ENCODE measurements at places on chromosomes 5 and 9.

DNA sequence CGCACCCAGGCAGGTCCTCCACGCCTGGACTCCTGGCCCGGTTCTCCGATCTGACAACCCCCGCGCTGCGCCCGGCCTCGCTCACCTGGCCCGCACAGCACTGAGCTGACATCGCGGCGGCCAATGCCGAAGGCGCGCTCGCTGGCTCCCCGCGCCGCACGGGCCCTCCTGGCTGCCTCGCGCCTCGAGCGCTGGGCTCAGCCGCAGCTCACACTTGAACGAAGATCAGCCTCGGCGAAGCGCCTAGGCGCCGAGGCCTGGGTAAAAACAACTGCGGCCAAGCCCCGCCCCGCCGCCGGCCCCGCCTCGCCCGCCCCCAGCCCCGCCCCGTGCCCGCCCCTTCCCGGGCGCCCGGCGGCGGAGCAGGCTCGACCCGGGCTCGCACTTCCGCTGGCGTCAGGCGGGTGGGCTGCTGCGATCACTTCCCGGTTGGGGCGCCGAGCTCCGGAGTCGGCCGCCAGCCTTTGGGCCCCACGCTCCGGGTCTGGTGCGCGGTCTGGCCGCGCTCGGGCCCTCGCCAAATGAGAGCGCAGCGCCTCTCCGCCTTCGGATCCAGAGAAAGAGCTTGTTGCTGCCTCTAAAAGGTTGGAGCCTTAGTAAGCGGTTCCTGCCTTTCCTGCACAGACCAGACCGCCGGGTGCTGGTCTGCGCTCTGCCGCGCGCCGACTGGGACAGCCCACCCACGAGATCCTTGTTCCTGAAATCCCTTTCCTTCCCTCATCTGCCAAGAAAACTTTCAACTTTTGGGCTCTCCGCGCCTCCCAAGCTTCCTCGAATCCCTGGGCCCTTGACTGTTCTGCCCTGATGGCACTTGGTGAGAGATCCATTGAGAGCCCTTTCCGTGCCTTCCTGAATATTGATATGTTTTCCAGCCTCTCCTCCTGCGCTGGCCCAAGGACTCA is at the start of gene SERINC5:
Gene SERINC5 (minus strand): TSS at position 238 of the 902 bp plus-strand sequence. CDS start 126 bp downstream, at position 112.
- peak; percentile 86 for DNase-seq

GRCh38 chr5:72662305-72662704 is 154.2 kb upstream of the TNPO1 start:
- no peak for DNase-seq

DNA sequence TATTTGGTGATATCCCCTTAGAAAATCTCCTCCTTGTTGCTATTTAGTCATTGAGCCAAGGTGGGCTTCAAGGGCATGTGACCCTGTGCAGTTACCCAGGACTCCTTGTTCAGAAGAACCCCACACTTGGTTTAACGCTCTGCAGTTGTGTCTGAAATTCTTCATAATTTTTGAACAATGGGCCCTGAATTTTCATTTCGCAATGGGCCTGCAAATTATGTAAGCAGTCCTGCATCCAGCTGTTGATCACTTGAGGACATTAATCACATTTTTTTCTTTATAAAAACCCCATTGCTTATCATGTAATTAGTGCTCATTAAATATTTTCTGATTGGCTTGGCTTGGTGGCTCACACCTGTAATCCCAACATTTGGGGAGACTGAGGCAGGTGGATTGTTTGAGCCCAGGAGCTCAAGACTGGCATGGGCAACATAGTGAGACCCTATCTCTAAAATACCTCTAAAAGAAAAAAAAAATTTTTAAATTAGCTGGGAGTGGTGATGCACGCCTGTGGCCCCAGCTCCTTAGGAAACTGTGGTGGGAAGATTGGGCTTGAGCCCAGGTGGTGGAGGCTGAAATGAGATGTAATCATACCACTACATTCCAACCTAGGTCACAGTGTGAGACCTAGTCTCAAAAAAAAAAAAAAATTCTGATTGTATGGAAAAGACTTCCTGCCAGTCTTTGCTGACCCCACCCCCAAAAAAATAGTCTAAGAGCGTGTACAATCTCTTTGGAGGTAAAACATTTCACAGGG is 194.2 kb upstream of the HAPLN1 start:
- no peak for DNase-seq

DNA sequence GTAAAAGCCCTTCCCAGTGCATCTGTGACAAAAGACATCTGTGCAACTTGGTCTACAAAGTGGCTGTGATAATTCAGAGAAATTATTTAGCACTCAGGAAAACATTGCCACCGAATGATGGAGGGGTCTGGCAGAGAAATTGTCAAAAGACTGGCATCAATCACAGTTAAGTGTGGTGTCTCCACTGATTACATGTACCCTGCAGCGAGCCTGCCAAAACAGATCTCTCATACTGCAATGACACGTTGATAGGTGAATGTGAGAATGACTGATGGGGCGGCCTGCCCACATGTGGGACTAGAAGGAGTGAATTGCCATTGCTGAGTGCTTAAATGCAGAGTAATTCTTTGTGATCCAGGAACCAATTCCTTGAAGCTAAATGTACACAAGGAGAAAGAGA is 136.4 kb upstream of the PCSK5 start:
- no peak for DNase-seq

- DNase-seq: no peak
These were observed 11.7 kb downstream of the CAVIN4 start for GRCh38 chr9:100589582-100589981.

- DNase-seq: no peak
These were observed 13.6 kb downstream of the SLF1 start for GRCh38 chr5:94632024-94632423.

DNA sequence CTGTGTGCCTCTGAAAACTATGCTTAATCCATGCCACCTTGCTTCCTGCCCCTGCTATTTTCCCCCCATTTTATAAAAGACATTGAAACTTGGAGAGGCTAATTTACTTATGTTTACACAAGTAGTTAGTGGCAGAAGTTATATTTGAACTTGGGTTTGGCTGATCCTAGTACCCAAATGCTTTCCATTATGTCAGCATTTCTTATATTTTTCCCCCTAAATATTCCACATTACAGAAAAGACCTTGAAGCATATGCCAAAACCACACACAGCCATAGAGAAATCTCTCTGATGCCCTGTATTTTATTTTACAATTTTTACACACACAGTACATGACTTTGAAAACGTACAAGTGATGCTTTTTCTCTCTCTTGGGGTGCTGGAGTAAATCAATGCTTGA is 11.2 kb downstream of the C1QTNF2 start:
- DNase-seq: no peak

- no peak for DNase-seq
These were observed 15.8 kb upstream of the PTPN3 start for GRCh38 chr9:109513871-109514270.

- DNase-seq: peak; percentile 89
These were observed at the start of gene TMED9 for GRCh38 chr5:177592010-177592834. Gene TMED9 (plus strand): TSS chr5:177592203. CDS start chr5:177592215, 12 bp downstream.

- DNase-seq: no peak
These were observed 22.3 kb downstream of the PDE8B start for GRCh38 chr5:77232574-77233358.

DNA sequence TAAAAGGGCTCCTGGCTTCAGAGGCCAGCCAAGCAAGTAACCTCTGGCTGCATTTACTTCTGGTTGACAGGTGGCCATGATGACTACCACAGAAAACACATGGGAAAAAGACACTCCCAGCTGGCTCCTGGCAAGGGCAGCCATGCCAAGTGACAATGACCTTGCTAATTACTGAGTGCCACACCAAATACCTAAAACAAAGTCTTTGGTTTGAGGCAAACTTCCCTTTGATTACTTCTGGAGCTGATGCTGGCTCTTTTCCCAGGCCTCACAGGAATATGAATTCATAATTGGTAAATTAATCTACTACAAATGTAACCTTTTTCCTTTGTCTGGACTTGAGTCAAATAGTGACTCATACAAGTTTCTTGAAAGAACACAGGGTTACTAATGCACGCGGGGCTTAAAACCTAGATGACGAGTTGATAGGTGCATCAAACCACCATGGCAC is 61.0 kb downstream of the LPAR1 start:
- DNase-seq: no peak

GRCh38 chr5:89338935-89339334 is 456.0 kb upstream of the MEF2C start:
- DNase-seq: no peak

DNA sequence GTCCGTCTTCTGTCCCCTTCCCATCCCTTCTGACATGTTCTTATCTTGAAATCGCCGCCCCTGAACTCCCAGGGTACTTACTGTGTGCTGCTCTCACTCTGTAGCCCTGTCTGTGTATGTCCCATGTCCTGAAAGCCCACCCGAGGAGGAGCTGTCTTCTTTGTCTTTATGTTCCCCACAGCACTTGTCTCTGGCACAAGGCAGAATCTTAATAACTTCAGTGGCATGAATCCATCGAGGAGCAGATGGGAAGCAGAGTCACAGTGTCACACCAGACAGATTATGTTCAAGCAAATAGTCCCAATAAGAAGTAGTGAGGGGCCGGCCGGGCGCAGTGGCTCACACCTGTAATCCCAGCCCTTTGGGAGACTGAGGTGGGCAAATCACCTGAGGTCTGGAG is 29.7 kb upstream of the LTC4S start:
- no peak for DNase-seq

DNA sequence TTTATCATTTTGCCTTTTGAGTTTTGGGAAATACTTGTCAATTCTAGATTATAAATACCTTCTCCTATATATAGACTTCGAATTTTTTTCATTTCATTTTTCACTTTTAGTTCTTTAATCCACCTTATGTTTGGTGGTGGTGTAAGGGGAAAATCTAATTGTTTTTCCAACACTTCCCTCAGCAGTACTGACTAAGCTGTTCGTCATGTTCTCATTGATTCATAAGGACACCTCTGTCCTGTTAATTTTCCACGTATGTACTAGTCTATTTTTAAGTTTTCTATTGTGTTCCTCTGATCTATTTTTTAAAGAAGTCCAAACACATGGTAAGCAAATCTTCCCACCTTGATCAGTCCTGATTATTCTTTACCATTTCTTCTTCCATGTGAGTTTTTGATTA is 254.2 kb downstream of the SYK start:
- no peak for DNase-seq

GRCh38 chr5:168816661-168817060 is 237.5 kb upstream of the PANK3 start:
- no peak for DNase-seq

GRCh38 chr5:59390989-59391388 is 502.5 kb downstream of the PDE4D start:
- no peak for DNase-seq

GRCh38 chr9:130045725-130046450 is 2.9 kb upstream of the FNBP1 start:
- DNase-seq: no peak

- no peak for DNase-seq
These were observed 1.2 kb upstream of the OMD start for GRCh38 chr9:92425474-92425873.

- no peak for DNase-seq
These were observed 12.5 kb downstream of the ARAP3 start for GRCh38 chr5:141669520-141669919.

DNA sequence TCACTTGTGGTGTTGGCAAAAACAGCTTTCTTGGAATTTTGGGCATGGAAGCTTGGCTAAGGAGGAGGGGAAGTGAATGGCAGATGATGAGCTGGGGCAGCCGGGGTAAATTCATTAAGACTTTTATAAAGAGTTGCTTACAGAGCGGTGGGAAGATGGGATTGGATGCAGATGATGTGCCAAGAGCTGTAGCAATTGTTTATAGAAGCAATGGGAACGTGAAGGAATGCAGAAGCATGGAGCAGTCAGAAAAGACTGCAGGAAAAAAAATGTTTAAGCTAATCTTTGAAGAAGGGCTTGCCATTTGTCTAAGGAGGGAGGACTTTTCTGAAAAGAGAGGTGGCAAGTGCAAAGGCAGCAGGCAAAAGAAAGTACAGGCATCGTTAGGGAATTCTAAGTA is 86.6 kb upstream of the SHISAL2B start:
- DNase-seq: no peak

- DNase-seq: no peak
These were observed 307.6 kb downstream of the ARL15 start for GRCh38 chr5:54002779-54003178.

DNA sequence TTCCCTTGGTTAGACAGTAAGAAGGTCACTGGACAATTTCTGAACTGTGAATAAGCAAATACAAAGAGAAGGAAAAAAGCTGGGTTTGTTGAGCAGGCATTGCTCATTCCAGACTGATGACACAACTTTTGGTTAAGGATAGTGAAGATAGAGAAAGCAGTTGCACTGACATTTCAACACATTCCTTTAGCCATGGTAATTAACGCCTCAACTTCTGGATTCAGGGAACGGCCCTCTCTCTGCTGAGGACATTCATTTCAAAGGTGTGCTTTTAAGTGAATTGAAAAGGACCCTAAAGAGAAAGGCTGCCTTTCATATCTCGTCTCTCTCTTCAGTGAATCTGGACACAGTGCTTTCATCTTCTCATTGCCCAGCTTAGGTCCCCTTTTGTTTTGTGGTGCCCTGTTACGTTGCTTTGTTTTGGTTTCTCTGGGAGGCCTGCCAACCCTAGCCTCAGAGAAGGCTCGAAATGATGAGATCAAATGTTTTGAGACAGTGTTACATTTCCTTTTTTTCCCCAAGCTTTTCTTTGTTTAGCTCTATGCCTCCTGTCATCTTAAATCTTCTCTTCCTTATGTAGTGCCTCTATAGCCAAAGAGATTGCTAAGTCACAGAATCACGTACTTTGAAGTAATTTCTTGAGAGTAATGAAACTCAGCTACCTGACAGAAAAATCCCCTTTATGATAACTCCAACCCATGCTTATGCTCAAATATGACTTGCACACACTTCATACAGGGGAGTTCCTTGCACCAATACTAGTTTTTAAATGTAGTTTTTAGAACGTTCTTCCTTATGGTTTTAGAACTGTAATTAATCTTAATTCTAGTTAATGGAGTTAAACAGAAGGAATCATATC is 94.4 kb upstream of the IFNE start:
- peak; percentile 44 for DNase-seq

- no peak for DNase-seq
These were observed 181.5 kb upstream of the RAI14 start for GRCh38 chr5:34474573-34475021.

GRCh38 chr5:152804179-152804578 is 399.1 kb upstream of the NMUR2 start:
- DNase-seq: no peak

- DNase-seq: no peak
These were observed 190.3 kb downstream of the MELK start for GRCh38 chr9:36762958-36763357.

DNA sequence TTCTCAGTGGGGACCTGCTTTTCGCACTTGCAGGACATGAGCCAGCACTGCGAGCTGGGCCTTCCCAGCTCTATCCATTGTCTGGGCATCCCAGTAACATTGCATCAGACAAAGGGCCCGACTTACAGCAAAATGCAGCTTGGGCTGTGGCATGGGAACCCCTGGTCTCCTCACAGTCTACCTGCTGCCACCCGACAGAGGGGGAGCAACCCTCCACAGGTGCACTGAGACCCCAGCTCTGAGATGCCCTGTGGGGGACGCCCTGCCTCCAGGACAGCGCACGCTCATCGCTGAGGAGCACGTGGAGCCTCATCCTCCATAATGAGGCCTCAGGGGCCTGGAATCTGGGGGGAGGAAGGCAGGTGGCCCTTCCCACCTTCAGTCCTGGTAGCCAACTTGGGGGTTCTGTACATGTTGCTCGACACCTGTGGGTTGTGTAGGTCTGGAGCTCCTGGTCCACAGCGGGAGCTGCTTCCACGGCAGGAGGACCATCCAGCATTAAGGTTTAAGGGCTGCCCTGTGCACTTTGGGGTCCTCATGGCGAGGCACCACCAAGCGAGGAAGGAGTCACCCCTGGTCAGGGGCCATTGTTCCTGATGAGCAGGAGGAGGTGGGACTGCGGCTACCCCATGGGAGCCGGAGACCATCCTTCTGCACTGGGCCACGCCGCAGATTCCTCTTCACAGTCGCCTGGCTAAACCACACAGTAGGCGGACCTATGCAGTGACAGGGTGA is 376.5 kb upstream of the IRX1 start:
- no peak for DNase-seq

- DNase-seq: no peak
These were observed 249.0 kb upstream of the CHD1 start for GRCh38 chr5:99177796-99178195.

Measured in stimulated activated CD4-positive, alpha-beta T cell treated with anti-CD3 and anti-CD28 coated beads, Interleukin-1b, Interleukin-23, amount 100 ng/mL, for 48 hours (primary cell).